Stimulated activated CD8-positive, alpha-beta memory T cell treated with anti-CD3 and anti-CD28 coated beads, Interleukin-4, amount 100 ng/mL, for 1 hour (primary cell): ENCODE measurements at places on chromosomes 11 and 22.

DNA sequence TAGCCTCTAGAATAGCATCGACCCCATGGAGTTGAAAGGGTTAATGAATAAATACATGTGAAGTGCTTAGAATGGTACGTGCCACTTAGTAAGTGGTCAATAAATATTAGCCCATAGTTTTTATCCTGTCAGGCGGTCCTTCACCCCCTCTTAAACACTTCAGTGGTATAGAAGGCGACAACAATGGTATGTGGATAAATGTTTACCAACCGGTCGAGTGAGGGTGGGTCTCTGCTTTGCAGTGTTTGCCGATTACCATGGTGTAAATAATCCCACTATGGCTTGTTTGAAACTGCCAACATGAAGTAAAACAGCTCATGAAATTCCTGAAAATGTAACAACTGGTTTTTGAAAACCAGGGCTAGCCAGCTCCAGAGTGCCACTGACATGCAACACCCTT is 541.2 kb downstream of the BUD13 start:
- no peak for DNase-seq

DNA sequence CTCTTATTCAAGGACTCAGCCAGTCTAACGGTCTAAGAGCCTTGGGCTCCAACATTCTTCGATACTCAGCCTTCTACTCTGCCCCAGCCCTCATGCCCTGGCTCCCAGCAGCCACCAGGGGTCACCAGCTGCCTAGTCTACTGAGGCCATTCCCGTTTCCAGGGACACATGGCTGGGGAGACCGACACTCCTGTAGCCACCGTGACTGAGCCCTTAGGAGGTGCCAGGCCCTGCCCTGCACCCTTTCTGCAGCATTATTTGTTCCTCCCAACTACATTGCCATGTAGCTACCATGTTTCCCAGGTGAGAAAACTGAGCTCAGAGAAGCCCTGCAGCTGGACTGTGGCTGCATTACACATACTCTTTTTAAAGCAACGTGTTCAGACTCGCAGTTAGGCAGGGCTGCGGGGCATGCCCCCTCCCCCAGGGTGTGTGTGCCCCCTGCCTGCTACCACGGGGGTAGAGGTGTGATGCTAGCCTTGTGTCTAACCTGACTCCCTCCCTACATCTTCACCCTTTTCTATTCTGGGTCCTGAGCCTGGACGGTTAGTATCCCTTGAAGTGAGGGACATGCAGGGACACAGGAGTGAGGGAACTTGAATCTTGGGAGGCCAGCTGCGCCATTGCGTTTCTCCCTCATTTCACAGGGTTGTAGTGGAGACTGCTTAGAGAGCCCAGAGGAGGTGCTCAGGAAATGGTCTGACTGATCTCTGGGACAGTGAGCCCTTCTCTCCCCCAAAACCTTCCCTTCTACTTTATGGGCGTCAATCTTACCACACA is 17.5 kb downstream of the ATG16L2 start:
- DNase-seq: peak; percentile 25

DNA sequence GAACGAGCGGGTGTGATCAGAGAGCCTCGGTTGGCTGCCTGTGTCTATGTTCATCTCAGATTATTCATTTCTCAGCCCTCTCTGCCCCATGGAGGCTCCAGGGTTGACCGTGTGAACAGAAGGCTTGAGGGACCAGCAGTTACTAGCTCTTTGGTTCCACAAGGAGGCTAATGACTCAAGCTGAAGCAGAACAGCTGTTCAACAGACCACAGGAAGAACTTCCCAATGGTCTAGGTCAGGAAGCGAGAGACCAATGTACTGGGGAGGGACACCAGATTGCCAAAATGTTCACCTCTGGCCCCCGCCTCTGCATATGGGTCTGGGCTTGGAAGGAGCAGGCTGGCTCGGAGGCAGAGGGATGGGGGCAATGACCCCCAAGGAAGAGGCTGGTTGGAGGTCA is 14.7 kb upstream of the PDE2A start:
- DNase-seq: no peak

DNA sequence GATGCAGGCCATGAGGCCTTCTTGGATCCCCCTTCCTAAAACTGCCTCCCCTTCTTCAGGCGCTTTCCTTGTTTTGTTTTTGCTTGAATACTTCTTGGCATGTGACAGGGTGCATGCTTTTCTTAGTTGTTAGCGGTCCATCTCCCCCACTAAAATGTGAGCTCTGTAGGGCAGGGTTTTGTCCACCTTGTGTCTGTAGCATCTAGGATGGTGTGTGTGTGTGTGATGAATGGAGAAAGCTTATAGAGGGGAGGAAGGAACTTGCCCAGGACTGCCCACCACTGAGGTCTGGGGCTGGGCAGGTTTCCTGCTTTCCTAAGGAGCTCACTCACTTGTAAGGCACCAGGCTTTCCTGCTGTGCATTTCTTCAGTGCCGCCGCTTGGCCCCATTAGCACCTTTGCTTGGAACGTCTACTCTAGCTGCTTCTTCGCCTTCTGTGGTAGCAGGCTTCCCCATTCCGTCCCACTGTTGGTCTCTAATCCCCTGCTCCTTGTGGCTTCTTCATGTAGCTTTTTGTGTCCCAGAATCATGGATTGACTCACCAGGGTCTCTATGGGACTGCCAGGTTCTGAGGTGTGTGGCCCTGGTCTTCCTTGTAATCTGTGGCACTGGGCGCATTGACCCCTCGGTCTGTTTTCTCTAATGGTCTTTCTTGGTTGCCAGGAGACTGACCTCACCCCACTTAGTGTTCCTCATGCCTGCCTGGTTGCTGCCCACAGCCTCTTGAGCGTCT is 3.3 kb downstream of the DGCR8 start:
- DNase-seq: no peak

- no peak for DNase-seq
Observed at GRCh38 chr11:76770642-76771445, 12.3 kb upstream of the TSKU start.

DNA sequence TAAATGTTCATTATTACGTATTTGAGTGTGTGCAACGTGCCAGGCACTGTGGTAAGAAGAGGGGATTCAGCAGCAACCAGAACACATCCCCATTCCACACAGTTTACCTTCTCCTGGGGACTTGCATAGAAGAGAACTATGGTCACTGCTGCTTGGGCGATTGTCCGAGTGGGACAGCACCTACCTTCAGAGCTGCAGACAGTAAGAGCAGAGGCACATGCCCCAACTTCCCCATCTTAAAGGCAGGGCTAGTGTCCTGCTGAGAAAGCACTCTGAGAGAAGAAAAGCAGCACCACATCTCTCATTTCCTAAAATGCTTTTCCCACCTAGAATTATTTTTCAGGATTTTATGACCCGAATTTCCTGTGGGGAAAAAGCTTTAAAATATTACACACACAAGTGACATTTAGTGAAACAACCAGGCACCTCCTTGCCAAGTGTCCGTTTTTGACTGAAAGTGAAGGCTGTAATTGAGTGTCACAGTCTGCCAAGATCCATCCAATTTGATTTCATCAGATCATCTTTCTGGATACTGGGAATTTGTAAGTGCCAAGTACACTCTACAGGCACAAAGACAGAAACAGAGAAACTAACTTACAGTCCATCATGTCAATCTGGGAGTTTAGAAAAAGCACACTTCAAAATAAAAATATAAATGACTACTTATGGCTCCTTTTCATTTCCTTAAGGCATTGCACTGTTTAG is 24.6 kb downstream of the TRAF6 start:
- no peak for DNase-seq

DNA sequence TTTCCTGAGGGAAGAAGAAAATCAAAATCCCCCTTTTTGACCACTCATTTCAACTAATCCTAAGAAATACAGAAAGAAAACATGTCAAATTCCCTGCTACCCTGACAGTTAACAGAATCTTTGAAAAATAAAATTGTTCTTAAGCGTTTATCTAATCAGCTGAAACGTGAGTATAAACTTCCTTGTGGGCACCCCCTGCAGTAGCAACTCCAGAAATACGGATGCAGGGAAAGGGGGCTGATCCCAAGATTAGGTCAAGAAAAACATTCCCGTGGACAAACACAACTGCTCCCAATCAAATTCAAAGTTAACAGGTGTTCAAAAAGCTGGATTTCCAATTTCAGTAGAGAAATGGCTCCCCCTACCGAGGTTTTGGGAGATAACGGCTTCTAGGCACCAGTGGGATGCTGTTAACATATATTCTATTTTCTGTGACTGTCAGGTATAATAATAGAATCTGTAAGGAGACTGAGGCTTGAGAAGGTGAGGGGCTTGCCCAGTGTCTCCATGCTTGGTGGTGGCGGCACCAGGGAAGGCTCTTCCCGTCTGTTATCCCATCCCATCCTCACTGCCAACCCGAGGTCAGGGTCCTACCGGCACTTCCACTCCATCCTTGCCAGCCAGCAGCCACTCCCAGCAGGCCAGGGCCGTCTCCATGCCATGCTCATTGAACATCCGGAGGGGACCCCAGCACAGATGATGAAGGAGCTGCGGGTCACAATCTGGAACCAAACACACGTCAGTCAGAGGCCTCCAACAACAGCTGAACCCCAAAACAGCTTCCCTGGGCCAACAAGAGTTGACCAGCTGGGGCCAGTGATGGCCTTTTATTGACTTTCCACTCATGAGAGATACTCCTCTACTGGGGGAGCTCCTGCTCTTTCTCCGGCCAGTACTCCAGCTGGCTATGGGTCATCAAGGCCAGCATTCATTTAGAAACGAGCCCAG is 32.0 kb upstream of the SERPIND1 start:
- DNase-seq: no peak

DNA sequence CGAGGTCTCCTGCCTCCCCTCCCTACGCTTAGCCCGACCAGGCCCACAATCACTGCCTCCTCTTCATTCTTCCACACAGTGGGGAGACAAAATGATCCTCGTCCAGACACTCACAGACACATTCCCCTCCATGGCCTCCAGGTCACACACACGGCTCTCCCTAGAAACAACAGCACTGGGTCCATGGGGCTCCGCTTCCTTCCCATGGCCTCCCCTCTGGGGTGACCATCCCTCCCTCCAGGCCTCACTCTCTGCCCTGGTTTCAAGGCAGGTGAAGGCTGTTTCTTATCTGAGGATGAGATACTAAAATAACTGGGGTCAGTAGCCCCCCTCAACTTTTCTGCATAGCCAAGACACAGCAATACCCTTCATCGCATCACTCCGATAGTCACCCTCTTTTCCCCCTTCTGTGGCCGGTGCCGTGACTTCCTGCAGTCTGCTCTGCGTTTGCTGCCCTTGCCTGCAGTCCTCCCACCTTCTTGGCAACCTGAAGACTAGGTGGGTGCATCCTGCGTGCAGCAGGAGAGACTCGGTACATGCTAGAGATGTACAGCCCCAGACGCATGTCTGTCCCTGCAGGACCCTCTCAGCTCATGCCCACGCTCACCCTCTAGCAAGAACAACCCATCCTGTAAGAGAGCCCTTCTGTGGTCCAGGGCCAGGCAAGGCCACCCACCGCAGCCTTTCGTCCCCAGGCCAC is 55.8 kb downstream of the CD6 start:
- DNase-seq: no peak

- DNase-seq: peak; percentile 59
Observed at GRCh38 chr11:14249121-14249963, 109.6 kb downstream of the RRAS2 start.

DNA sequence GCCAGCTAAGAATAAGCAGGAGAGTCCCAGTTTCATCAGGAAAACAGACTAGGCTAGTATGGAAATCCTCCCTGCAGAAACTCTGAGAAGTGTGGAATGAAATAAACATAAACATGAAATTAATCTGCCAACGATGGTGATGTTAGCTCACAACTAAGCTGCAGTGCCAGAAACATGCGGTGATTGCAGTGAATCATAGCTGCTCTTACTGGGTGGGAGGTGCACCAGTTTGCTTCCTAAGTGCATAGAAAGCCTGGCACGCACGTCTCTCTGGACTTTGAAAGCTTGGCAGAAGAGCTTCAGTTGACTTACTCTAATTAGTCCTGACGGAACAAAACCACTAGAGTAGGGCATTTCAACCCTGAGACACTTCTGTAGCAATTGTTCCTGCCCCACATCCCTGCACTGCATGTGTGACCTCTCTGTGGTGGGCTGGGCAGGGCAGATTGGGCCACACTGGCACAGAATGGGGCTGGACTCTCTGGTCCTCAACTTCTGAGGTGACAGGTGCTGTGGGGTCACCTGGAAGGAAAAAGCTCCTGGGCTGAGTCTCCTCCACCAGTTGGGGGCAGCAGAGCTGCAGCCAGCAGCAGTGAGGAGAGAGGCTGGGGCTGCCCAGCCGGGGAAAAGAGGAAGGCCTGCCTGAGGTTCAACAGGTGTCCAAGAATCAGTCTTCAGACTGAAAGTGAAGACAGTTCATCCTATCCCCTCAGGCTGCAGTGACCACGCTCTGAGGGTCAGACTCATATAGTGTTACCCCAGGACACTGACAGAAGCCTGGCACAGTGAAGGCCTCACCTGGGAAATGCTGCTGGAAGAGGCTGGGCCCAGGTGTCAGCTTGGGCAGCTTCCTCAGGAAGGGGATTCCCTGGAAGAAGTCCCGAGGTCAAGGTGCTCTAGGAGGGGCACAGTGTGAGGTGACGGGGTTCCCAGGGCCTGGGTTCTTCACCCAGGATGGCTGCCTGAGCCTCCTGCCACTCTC is 40.5 kb downstream of the GGTLC2 start:
- no peak for DNase-seq

DNA sequence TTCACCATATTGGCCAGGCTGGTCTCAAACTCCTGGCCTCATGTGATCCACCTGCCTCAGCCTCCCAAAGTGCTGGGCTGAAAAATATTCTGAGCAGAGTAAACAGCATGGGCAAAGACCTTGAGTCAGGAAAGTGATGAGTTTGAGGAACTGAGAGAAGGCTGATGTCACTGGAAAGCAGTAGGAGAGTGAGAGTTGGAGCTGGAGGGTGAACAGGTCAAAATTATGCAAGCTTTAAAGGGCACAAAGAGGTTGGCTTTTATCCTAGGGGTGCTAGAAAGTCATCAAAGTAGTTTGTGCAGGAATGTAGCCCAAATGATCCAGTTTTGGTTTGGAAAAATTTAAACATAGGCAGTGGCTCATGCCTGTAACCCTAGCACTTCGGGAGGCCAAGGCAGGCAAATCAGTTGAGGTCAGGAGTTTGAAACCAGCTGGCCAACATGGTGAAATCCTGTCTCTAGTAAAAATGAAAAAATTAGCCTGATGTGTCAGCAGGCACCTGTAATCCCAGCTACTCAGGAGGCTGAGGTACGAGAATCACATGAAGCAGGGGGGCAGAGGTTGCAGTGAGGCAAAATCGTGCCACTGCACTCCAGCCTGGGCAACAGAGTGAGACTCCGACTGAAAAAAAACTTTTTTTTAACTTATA is 44.7 kb upstream of the CXCR5 start:
- DNase-seq: no peak

DNA sequence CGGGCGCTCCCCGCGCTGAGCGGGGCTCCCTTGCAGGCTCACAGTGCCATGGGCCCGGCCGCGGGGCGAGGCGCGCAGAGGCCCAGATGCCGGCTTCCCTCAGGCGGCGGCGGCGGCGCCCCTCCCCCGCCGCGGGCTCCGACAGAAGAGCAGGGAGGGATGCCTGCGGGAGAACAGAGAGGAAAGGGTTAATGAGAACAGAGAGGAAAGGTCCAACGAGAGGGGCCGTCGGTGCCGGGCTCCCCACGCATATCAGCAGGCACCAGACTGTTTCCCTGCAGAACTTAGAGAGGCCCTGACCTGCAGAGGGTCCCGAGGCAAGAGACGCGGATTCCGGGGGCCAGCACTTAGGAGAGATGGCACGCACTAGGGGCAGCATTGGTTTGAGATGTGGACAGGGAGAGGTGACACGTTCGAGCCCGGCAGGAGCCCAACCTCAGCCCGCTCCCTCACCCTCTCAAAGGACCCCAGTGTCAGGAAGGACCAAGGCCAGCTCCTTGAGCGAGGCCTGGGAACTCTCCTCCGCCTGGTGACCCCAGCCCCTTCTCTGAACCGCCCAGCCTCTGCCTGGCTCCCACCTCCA is 9.1 kb downstream of the NRXN2 start:
- no peak for DNase-seq
